ENCODE measurements at places on chromosomes 7 and 10. TPM values are rescaled to one million over a fixed set of nuclear protein-coding genes. Genes with fewer than 3 reads are reported as not detected.

The GJD4 gene
- not detected for total RNA-seq

The UPP1 gene
- 7.3 TPM for total RNA-seq

The MACROH2A2 gene
- 5.8 TPM for total RNA-seq

The FAM180A gene
- 5.5 TPM for total RNA-seq

The IFT22 gene
- 29.8 TPM for total RNA-seq

The LMOD2 gene
- total RNA-seq = not detected

The PARP12 gene
- total RNA-seq = 9.1 TPM

Measured in smooth muscle cell of bladder (primary cell).